RPMI8226 (cell line): ENCODE measurements at places on chromosomes 16 and 17.

DNA sequence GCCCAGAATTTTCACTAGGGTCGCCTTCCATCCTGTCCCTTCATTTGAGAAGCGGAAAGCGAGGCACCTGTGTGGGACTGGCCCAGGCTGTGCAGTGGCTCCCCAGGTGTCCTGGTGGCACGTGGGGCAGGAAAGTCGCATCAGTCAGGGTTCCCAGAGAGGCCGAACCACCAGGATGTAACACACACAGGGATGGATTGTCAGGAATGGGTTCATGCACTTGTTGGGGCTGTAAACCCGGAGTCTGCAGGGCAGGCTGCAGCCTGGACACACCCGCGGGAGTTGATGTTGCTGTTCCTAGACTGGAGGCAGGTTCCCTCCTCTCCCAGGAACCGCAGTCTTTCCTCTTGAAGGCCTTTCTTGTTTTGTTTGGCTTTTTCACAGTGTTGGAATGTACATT is 30.7 kb upstream of the RPTOR start:
- DNase-seq = no peak

GRCh38 chr17:45430738-45431530 is 1.7 kb downstream of the ARHGAP27 start:
- DNase-seq = peak; percentile 65

- DNase-seq = no peak
These were observed 72.9 kb downstream of the CREBBP start for GRCh38 chr16:3807425-3808123.

GRCh38 chr17:65109990-65110680 is 27.0 kb upstream of the RGS9 start:
- no peak for DNase-seq

GRCh38 chr16:60432472-60432871 is 1603.8 kb downstream of the CDH8 start:
- DNase-seq = no peak

DNA sequence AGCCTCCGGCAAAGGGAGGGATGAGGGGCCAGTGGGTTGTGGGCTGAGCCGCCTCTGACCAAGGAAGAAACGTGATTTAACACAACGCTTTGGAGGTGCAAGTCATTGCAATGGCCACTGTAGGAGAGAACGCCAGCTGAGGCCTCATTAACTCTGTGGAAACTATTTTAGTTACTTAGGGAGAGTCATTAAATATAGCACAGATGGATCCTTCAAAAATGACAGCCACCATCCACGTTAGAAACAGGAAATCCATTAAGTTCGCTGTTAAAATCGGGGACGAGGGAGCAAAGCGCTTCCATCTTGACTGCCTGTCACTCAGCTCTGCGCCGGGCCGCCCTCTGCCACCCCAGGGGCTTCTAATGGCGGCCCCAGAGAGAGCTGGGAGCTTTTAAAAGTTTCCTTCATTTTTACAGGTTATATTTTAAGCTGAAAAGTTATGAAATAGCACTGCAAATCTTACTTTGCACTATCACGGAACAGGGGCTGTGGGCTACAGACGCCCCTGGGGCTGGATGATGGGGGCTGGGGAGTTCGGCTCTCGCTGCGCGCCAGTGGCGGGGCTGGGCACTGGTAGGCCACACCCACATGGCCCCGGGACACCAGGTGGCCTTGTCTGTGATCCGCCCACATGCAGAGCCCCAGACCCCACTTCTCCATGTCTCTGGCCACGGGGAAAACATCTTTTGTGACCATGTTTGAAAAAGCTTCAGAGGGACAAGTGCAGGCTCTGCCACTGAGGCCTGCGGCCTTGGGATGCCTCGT is 54.6 kb downstream of the LMF1 start:
- DNase-seq = no peak

DNA sequence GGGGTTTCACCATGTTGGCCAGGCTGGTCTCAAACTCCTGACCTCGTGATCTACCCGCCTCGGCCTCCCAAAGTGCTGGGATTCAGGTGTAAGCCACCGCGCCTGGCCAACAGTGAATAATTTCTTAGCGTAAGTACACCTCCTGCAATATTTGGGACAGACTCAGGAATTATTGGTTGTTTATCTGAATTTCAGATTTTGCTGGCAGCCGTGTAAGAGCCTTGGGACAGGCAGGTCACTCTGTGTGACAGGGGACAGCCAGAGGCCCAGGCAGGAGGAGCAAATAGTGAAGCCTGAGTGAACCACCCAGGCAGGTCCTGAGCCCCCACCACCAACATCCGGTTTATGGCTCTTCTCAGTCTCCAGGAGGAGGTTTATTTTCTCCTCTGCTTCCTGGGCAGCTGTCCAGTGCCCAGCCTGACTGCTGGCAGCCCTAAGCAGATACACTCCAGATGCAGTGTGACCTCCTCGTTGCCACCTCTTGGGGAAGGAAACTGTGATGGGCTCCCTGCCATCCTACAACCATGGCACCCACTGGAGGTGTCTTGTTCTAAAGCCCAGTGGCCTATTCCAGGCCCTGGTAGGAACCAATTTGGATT is 26.2 kb upstream of the ADORA2B start:
- DNase-seq = no peak

GRCh38 chr16:86554599-86554916 is 477 bp downstream of the MTHFSD start:
- no peak for DNase-seq

DNA sequence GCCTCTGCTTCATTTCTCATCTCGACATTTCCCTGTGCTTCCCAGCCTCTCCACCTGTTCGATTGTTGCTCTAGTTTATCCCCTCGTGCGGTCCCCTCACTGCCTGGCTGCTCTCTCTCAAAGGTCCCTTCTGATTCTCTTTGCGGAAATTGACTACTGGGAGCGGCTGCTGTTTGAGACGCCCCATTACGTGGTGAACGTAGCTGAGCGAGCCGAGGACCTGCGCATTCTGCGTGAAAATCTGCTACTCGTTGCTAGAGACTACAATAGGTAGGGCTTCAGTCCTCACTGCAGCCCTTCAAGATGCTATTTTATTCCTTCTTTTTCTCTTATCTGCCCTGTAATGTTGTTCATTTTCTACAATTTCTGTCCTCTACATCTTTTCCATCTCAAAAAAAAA is 39.4 kb downstream of the DNAH2 start:
- no peak for DNase-seq

- DNase-seq = no peak
These were observed 56.2 kb upstream of the CRISPLD2 start for GRCh38 chr16:84763629-84764028.

- DNase-seq = no peak
These were observed 22.9 kb downstream of the MMD start for GRCh38 chr17:55398689-55399088.

- DNase-seq = no peak
These were observed 181.2 kb upstream of the AXIN2 start for GRCh38 chr17:65742403-65743307.

DNA sequence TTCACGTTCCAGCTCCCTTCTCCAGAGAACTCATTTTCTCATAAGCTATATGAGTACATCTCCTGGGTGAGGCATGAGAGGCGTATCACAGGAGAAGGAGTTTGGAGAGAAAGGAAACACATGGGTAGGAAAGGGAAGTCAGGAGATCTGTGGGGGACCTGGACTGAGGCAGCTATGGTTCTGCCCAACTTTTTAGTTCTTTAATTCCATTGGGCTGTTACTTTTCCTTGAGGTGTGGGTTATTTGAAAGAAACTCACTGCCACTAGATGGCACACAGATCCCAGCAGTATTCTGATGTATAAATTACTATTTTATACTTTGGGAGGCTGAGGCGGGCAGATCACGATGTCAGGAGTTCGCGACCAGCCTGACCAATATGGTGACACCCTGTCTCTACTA is 63.6 kb downstream of the NUP93 start:
- peak; percentile 28 for DNase-seq

- no peak for DNase-seq
These were observed 1.4 kb downstream of the CDK5R1 start for GRCh38 chr17:32488177-32488542.

GRCh38 chr17:8122924-8123694 is 797 bp downstream of the HES7 start:
- DNase-seq = peak; percentile 71

DNA sequence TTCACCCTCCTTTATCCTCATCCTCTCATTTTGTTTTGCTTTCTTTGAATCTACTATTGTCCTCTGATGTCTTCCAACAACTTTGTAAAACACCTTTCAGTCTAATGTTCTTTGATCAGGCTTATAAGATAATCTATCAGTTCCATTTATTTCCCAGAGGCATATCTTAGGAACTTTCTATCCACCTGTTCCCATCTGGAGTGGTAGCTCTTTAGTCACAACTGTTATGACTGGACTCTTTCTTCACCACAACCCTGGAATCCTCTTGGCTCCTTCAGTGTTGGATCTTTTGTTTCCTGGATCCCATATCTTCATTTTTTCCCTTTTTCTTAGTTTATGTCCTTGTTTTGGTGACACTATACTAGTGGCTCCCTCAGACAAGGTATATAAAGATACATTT is 23.5 kb downstream of the RPS6KB1 start:
- DNase-seq = no peak

DNA sequence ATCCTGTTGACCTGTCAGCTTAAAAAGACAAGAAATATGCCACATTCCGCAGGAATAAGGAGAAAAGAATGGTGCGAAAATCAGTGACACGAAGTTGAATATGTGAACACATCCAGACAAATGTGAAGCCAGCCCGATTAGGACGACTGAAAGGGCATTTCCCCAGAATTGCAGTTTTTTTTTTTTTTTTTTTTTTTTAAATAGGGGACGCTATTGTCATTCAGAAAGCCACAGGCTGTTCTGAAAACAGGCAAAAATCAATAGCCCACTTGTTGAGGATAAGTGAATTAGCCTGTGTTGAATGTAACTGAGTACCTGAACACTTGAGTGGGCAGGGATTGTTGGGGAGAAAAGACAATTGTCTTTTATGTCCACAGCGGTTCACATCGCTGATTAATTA is 507.1 kb downstream of the WWOX start:
- no peak for DNase-seq

DNA sequence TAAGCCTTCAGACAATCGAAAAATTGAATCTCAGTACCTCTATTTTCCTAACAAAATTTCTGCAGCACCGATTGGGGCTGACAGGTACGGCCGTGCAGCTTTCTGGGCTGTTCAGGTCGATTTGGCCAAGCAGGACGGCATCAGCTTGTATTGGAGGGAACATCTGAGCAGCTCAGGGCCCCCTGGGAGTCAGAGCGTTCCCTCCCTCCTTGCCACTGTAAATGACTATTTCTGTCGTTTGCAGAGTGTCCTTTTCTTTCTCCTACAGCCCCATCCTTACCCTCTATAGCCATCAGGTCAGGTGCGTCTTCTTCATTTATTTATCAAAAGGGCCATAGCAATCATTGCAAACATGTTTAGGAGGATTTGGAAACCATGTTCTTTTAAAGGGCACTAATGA is 731.1 kb downstream of the WWOX start:
- no peak for DNase-seq

GRCh38 chr16:64370112-64370511 is 751.8 kb downstream of the CDH11 start:
- peak; percentile 12 for DNase-seq

DNA sequence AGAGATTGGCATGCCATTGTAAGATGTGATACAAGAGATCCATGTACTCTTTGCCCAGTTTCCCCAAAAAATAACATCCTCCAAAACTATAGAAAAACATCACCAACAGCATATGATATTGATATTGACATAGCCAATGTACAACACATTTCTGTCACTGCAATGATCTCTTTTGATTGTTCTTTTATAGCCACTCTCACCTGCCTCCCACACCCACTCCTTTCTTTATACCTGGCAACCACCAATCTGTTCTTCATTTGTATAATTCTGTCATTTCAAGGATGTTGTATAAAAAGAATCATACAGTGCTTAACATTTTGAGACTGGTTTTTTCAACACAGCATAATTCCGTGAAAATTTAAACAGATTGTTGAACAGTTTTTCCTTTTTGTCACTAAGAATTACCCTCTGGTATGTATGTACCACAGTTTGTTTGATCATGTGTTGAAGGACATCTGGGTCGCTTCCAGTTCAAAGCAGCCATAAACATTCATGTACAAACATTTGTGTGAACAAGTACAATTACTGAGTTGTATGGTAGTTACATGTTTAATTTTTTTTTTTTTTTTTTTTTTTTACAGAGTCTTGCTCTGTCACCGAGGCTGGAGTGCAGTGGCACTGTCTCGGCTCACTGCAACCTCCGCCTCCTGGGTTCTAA is 9.9 kb downstream of the KRTAP9-1 start:
- no peak for DNase-seq

- DNase-seq = no peak
These were observed 18.5 kb upstream of the RMI2 start for GRCh38 chr16:11326737-11327276.

DNA sequence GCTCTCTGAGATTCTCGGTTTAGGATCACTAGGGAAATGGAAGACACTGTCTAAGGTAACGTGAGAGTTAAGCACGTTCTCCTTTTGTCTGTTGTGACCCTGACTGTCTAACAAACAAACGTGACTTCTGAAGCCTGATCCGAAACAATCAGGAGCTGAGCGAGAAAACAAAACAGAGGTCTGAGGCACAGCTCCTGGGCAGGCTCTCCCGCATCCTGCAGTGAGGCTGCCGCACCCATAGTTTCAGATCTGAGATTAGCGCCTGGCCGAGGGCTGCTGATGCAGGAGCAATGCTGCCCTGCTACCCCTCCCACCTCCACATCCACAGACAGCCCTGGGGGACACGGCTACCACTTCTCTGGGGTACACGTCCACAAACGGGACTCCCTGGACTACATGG is 46.7 kb downstream of the RNF157 start:
- no peak for DNase-seq

DNA sequence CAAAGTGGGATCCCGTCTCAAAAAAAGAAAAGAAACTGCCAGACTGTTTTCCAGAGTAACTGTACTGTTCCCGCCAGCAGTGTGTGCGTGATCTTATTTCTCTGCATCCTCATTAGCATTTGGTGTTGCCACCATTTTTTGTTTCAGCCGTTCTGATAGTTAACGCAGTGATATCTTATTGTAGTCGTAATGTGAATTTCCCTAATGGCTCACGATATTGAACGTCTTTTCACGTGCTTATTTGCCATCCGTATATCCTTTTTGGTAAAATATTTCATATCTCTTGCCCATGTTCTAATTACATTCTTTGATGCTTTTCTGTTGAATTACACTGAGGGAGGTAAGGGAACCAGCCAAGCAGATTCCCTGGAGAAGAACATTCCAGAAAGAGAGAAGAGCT is 92.4 kb downstream of the SEC14L1 start:
- DNase-seq = no peak

DNA sequence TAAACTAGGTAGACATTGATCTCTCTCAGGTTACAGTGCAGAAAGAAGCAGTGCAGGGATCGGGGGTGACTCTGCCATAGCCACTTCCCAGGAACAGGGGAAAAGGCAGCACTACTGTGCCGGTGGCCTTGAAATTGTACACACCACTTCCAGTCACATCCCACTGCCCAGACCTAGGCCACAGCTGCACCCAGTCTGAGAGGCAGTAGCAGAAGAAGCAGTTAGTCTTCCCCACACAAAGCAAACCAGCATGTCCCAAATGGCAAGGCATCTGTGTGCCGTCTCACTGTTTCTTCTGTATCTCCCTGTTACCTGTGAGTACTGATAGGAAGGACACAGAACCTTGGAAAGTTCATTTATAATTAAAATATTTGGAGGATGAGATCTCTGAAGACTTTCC is 47.0 kb downstream of the TMC6 start:
- DNase-seq = no peak
